Caco-2 (cell line): ENCODE measurements at places on chromosomes 2 and 18. TPM values are rescaled to one million over a fixed set of nuclear protein-coding genes. Genes with fewer than 3 reads are reported as not detected.

SIX2 gene
- 0.88 and 1.9 TPM in 2 replicates for total RNA-seq

DSG4 gene
- total RNA-seq, result not detected in 2 replicates

SERPINB4 gene
- not detected in 2 replicates for total RNA-seq

AMER3 gene
- 0.79 TPM in 2 replicates for total RNA-seq

B3GNT7 gene
- total RNA-seq, result 2.7 and 3.6 TPM in 2 replicates

CRYGD gene
- total RNA-seq, result not detected in 2 replicates

CFC1 gene
- not detected in 2 replicates for total RNA-seq

EDAR gene
- total RNA-seq, result 0.82 and 0.95 TPM in 2 replicates

GRCh38 chr2:207763303-207763917 is 6.3 kb downstream of the FZD5 start:
- DNase-seq, result no peak
- H3K27me3 ChIP-seq, result no peaks in the 10 kb centered on the region
- H3K4me1 ChIP-seq, result peaks cover 59% of the 10 kb centered on the region
- no peak overlapping the region for H3K27ac ChIP-seq
- H3K36me3 ChIP-seq, result peaks cover 13% of the 10 kb centered on the region

DNA sequence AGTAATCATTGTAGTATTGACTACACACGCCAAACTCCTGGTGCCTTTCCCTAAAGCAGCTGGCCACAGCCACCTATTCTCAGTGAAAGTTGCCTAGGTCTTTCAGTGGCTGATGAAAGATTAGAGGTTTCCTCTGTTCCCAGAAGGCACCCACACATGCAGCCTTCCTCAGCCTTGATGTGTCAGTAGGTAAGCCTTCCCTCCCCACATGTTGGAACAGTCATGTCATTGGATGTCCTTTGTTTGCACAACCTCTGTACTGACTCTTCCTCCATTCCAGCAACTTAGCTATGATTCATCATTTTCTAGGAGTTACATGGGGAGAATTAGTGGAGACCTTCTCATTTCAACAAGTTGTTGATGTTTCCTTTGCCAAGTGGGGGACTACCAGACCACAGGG is 630.8 kb upstream of the SLC39A10 start:
- no peak overlapping the region for H3K4me3 ChIP-seq
- H3K27ac ChIP-seq, result no peak overlapping the region
- no peaks in the 10 kb centered on the region for H3K36me3 ChIP-seq

DNA sequence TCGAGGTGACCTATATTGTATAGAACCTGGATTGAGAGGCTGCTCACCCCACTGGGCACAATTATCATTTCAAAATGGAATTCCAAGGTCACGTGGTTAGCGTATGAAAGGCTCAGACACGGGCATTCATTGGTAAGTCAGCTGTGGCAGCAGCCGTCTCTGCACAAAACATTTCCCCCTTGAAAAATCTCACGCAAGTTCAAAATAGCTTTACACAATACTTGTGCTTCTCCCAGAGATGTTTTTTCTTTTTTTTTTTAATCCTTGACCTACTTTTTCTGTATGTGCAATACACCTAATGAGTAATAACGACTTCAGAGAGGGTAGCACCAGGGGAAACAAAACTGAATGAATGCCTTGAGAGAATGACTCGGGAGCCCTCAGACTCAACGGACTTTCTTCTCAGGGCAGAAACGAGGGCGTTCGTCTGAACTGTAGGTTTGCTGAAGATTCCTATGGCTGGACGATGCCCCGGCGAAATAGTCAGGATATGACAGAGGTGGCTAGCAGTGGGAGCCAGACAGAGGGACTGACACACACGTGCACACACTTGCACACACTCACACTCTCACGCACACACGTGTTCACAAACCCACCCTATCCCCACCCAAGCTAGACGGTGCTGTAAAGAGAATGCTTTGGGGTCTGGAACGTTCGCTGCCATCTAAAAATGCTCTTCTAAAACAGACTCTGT is 77.8 kb downstream of the PDCL3 start:
- no peaks in the 10 kb centered on the region for H3K4me1 ChIP-seq
- no peak overlapping the region for H3K27ac ChIP-seq
- no peaks in the 10 kb centered on the region for H3K36me3 ChIP-seq
- no peak overlapping the region for H3K4me3 ChIP-seq
- no peak for DNase-seq

DNA sequence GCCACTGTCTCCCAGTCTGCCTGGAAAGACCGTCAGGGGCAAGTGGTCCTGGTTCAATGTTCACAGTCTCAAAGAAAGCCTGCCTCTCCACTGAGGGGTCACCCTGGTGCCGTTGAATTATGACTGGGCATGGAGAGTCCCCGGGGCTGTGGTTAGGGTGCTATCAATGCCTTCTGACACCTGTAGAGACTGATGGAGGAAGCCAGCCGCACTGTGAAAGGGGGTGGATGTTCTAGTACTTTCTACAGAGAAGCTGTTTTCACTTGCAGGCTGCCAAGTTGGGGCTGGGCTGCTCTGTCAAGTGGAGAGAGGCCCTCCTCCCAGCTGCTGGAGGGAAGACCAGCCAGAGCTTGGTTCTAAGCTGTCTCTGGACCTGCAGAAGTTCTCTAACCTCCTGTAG is 80.5 kb downstream of the BCL2L11 start:
- H3K36me3 ChIP-seq, result no peaks in the 10 kb centered on the region
- H3K27me3 ChIP-seq, result no peaks in the 10 kb centered on the region
- no peak overlapping the region for H3K27ac ChIP-seq
- no peaks in the 10 kb centered on the region for H3K4me1 ChIP-seq
- DNase-seq, result no peak
- no peak overlapping the region for H3K4me3 ChIP-seq

DNA sequence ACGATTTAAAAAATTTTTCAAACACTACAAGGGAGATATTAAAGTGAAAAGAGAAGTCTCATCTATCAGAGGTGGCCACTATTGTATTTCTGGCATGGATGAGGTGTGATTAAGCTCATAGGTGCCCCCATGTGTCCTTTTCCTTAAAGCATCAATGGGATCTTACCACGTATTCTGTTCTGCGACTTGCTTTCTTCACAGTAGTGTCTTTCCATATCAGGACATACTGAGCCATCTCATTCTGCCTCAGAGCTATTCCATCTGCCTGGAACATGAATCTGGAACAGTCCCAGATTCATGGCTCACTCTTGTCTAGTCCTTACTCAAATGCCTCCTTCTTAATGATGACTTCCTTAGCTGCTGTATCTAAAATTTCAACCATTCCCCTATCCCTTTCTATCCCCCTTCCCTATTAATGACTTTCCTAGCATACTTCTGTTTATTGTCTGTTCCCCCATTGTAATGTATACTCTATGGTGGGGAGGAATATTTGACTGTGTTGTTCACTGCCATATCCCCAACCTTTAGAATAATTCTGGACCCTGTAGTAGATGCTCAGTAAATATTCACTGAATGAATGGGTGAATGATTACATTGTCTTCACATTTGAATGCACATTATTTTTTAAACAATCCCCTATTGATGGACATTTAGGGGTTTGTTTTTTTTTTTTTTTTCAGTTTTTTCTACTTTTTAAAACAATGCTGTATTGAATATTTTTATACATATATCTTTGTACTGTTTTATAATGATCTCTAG is 11.1 kb downstream of the STAMBP start:
- no peak overlapping the region for H3K27ac ChIP-seq
- H3K4me3 ChIP-seq, result no peak overlapping the region
- DNase-seq, result no peak
- H3K27me3 ChIP-seq, result no peaks in the 10 kb centered on the region
- H3K4me1 ChIP-seq, result peaks cover 12% of the 10 kb centered on the region

DNA sequence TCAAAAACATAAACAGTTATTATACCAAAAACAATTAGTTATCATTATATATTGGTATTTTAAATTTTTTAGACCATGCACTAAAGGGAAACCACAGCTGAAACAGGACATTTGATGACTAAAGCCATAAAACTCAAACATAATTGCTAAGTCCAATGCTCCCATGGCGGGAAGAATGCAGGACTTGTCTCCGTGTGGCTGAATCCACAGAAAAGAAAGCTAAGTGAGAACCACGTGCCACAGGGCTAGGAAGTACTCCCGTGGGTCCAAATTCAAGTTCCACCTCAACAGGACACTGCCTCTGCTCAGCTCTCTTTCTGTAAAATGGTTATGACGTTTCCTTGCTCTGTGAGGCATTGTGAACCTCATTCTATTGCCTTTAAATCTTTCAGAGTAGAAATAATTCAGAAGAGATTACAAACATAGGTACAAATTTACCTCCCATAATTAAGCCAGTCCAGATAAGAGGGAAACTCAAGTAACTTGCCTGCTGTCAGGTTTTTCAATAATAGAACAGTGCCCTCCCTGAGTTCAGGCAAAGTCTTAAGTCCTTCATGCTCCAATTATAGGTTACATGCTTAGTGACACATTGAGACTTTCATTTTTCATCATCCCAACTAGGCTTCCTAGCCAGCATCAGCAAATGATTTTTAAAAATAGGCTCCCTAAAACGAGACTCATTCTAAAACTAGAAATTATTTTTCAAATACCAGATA is 36.7 kb downstream of the FTCDNL1 start:
- no peak overlapping the region for H3K4me3 ChIP-seq
- H3K4me1 ChIP-seq, result no peaks in the 10 kb centered on the region
- no peak overlapping the region for H3K27ac ChIP-seq

DNA sequence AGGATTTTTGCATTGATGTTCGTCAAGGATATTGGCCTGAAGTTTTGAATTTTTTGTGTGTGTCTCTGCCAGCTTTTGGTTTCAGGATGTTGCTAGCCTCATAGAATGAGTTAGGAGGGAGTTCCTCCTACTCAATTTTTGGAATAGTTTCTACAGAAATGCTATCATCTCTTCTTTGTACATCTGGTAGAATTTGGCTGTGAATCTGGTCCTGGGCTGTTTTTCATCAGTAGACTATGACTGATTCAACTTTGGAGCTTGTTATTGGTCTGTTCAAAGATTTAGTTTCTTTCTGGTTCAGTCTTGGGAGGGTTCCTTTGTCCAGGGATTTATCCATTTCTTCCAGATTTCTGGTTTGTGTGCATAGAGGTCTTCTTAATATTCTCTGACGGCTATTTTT is 166.7 kb downstream of the ST6GAL2 start:
- DNase-seq, result no peak
- H3K36me3 ChIP-seq, result no peaks in the 10 kb centered on the region
- no peak overlapping the region for H3K27ac ChIP-seq
- no peaks in the 10 kb centered on the region for H3K4me1 ChIP-seq
- H3K27me3 ChIP-seq, result no peaks in the 10 kb centered on the region
- H3K4me3 ChIP-seq, result no peak overlapping the region

DNA sequence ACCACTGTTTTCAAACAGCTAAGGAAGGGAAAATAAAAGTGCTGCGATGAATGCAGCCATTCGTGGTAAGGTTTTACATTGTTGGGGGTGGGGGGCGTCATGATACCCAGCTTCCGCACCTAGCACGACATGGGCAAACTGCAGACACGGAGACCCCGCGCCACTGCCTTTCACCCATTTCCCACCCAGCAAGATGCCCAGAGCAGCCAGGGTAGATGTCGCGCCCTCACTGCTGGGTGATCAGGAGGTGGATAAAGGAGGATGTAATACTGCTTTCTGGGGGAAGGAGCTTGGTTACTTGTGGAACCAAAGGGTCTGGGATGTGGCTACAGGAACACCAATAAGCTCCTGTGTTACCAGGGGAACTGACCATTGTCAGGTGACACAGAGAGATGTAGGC is 138.4 kb downstream of the ZNF516 start:
- no peaks in the 10 kb centered on the region for H3K4me1 ChIP-seq
- H3K27ac ChIP-seq, result no peak overlapping the region
- no peaks in the 10 kb centered on the region for H3K27me3 ChIP-seq
- H3K4me3 ChIP-seq, result no peak overlapping the region
- H3K36me3 ChIP-seq, result no peaks in the 10 kb centered on the region; the same call in 1 of the 2 replicates
- no peak for DNase-seq

DNA sequence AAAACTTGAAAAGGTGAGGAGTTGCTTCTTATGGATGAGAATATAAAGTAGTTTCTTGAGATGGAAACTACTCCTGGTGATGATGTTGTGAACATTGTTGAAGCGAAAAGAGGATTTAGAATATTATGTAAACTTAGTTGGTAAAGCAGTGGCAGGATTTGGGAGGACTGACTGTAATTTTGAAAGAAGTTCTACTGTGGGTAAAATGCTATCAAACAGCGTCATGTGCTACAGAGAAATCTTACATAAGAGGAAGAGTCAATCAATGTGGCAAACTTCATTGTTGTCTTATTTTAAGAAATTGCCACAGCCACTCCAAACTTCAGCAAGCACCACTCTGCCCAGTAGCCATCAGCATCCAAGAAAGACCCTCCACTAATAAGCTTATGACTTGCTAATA is 112.9 kb upstream of the ZEB2 start:
- no peak for DNase-seq
- no peaks in the 10 kb centered on the region for H3K4me1 ChIP-seq
- no peak overlapping the region for H3K4me3 ChIP-seq
- H3K36me3 ChIP-seq, result no peaks in the 10 kb centered on the region
- H3K27me3 ChIP-seq, result no peaks in the 10 kb centered on the region

- H3K4me3 ChIP-seq, result no peak overlapping the region
- H3K27me3 ChIP-seq, result no peaks in the 10 kb centered on the region
- peak overlapping the region; percentile 51 for H3K27ac ChIP-seq
- DNase-seq, result peak; percentile 59
Measured at GRCh38 chr18:9868857-9869714, 16.7 kb upstream of the TXNDC2 start.

DNA sequence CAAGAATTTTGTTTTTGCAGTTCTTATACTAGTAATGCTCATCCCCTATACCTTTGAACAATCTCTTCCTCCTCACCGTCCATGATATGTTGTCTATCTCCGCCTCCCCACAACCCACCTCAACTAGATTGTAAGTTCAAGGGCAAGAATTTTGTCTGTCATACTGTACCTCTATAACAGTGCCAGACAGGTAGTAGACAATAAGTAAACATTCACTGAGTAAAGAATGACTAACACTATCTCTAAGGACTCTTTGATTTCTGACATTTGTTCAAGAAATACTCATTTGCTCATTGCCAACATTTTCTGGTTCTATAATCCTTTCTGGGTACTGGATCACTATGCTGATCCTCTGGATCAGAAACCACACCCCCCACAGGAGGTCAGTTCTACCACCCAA is 82.4 kb downstream of the EXOC6B start:
- no peaks in the 10 kb centered on the region for H3K36me3 ChIP-seq
- no peak for DNase-seq
- no peaks in the 10 kb centered on the region for H3K27me3 ChIP-seq
- H3K4me1 ChIP-seq, result peaks cover 10% of the 10 kb centered on the region; the same call in 1 of the 2 replicates

DNA sequence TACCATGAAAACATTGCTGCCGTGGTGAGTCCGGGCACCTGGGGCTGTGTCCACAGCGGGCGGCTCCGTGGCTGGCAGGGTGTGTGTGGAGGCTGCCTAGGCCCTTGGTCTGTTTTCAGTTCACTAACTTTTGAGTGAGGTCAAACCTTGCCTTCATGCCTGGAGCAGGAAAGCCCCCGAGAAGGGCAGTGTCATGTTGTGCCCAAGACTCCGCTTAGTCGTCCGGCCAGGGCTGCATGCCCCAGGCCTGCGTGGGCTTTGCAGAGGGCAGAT is 24.1 kb downstream of the MAL start:
- no peak overlapping the region for H3K27ac ChIP-seq
- no peak for DNase-seq
- peaks cover 1% of the 10 kb centered on the region; the same call in 1 of the 2 replicates for H3K27me3 ChIP-seq
- H3K36me3 ChIP-seq, result no peaks in the 10 kb centered on the region
- no peak overlapping the region for H3K4me3 ChIP-seq
- H3K4me1 ChIP-seq, result no peaks in the 10 kb centered on the region

- H3K36me3 ChIP-seq, result no peaks in the 10 kb centered on the region
- H3K4me3 ChIP-seq, result no peak overlapping the region
- no peak for DNase-seq
- H3K27me3 ChIP-seq, result no peaks in the 10 kb centered on the region
- no peak overlapping the region for H3K27ac ChIP-seq
Measured at GRCh38 chr2:74512744-74513604, 1.3 kb upstream of the TLX2 start.

- H3K27me3 ChIP-seq, result no peaks in the 10 kb centered on the region
- DNase-seq, result no peak
- no peak overlapping the region for H3K27ac ChIP-seq
- no peaks in the 10 kb centered on the region for H3K36me3 ChIP-seq
Measured at GRCh38 chr2:73187549-73187948, 14.8 kb upstream of the NOTO start.
